NCI-H2081 (cell line): ENCODE measurements at places on chromosomes 7 and 10.

DNA sequence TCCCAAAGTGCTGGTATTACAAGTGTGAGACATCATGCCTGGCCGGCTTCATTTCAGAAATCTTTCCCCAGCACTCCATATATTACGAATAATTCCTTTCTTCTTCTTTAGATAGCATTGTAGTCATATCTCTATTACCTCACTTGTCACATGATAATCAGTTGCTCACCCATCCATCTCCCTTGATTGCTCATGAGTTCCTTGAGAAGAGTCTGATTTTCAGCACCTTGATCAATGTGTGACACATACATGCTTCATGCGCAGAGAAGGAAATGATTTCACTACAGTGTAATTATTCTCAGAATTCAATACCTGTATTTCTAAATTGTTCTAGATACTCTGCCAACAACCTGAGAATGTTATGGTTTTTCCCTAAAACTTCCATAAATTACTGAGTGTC lies 26.7 kb upstream of the GGCT start:
- no peak for DNase-seq

- DNase-seq: no peak
Measured at GRCh38 chr10:78539247-78539766, 505.6 kb downstream of the RPS24 start.

GRCh38 chr7:4201566-4201965 lies 480.5 kb upstream of the FOXK1 start:
- DNase-seq: no peak

- no peak for DNase-seq
Measured at GRCh38 chr10:99798031-99798430, 15.6 kb downstream of the ABCC2 start.

GRCh38 chr7:64559206-64559605 lies 3.7 kb downstream of the ZNF680 start:
- no peak for DNase-seq

GRCh38 chr7:10360050-10360449 lies 613.6 kb upstream of the PHF14 start:
- no peak for DNase-seq

DNA sequence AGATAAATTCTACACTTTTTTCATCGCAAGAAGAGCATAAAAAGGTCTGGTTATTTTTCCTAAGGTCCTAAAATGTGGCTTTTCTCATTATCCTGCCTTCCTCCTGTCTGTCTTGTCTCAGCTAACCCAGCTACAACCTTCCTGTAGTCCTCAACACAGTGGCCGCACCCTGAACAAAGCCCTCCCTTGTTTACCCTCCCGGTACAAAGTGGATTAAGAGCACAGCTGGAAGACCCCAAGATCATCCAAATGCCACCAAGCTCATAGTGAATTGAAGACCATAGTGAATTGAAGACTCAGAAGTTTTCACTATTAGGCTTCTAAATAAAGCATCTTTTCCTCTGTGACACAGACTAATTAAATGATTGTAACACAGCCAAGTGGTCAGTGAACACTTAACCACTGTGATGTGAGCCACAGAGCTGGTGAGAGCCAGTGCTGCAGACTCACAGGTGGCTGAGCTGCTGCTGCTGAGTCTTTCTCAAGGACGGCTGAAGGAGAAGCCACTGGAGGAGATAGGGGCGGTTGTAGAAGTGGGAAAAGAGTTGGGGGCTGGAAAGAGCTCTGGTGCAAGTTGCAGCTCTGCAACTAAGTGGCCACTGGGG lies 123.6 kb downstream of the ATXN7L1 start:
- DNase-seq: no peak

DNA sequence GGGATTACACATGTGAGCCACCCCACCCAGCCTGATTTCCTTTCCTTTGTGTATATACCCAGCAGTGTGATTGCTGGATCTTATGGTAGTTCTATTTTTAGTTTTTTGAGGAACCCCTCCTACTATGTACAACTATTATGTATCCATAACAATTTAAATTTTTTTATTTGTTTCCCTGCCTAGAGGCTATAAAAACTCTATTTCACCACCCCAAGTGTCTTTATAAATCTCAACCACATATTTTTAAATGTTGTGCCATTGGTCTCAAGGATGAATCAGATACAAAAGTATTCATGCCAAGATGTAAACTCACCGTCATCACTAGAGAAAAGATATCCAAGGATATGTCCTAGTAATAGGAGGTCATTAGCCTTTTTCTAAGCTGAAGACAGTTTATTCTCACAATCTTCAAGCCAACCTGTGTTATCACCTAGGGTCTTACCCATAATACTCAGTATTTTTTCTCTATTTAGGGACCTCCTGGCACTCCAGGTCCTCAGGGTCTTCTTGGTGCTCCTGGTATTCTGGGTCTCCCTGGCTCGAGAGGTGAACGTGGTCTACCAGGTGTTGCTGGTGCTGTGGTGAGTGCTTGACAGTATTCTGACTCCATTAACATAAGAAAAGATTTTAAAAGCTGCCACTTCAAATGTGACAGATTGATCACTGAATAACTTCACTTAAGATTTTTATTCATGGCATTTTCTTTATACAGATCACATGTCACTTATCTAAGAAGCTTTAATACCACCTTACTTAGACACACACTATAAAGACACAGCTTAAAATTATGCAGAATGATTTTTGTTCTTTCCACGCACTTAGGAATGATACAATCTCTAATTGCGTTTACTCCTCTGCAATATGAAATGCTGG lies 29.4 kb downstream of the COL1A2 start:
- no peak for DNase-seq

- no peak for DNase-seq
Measured at GRCh38 chr7:157418204-157419034, 81.6 kb downstream of the DNAJB6 start.

GRCh38 chr7:102916881-102917280 lies 4.1 kb downstream of the LRRC17 start:
- no peak for DNase-seq

GRCh38 chr7:19677180-19677579 lies 31.7 kb downstream of the POLR1F start:
- DNase-seq: no peak

DNA sequence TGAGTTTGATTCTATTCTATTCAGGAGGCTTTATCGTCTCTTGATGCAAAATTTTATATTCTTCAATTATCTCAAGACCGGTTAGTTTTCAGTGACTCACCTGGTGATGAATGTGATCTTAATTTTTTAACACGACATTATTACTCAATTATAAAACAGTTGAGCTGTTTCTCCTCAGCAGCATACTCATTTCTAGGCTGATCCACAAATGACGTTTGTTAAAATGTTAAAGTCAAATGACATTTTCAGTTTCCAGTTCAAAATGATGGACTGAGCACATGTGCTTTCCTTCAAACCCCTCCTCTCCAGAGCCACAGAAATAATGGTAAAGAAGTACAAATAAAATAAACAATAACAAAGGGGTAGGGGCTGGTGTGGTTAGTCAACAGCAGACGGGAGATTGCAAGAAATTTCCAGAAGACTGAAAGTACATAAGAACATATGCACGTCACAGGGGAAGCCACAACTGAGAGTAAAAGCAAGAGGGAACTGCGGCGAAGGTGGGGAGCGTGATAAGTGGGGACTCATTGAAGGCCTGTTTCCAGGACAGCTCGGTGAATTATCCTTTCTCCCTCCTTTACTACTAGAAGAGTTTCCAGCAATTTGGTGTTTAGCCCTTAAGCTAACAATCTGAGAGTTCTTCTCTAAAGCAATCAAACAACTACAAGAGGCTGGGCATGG lies 10.9 kb downstream of the MACROH2A2 start:
- DNase-seq: no peak

DNA sequence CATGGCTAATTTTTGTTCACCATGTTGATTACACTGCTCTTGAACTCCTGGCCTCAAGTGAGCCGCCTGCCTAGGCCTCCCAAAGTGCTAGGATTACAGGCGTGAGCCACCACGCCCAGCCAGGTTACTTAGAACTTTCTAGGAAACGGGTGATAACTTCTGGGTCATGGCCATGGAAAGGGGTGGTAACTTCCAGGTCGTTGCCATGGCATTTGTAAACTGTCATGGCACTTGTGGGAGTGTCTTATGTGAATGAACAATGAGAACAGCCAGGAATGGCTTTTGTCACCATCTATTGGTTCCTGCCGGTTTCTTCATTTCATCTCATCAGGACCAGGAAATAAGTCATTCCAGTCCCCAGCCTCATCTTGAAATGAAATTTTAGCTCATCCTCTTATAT lies 120.9 kb downstream of the SLC16A9 start:
- DNase-seq: no peak

- DNase-seq: no peak
Measured at GRCh38 chr10:18554479-18554878, 96.9 kb downstream of the NSUN6 start.

GRCh38 chr7:155414547-155415492 lies 43.1 kb upstream of the EN2 start:
- no peak for DNase-seq

- no peak for DNase-seq
Measured at GRCh38 chr7:90617442-90617841, 21.3 kb downstream of the CDK14 start.

DNA sequence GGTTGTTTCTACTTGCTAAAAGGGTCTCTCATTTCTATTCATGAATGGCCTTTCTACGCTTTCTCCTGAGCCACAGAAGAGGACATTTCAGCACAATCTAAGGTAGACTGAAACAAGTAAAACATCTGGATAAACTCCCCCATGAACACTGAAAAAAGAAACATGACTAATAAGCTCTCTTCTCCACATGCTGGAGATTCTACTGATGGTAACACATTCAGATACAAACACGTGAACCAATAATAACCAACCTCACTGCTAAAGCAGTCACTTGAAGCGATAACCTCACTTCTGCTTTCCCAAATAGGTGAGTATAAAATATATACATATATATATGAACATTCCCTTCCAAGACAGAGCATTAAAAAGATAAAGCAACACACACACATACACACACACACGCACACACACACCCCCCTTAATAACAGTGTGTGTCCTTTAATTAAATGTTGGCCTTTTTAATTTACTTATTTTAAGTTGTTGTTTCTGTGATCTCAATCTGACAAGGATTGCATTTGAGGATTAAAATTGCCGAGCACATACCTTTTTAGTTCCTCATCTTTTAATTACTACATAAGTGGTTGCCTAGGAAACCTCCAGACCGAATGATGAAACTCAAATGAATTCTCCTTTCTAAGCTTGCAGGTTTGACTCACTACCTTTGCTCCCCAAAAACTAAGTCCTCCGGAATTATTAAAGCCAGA lies 292.4 kb upstream of the KLF14 start:
- DNase-seq: no peak

DNA sequence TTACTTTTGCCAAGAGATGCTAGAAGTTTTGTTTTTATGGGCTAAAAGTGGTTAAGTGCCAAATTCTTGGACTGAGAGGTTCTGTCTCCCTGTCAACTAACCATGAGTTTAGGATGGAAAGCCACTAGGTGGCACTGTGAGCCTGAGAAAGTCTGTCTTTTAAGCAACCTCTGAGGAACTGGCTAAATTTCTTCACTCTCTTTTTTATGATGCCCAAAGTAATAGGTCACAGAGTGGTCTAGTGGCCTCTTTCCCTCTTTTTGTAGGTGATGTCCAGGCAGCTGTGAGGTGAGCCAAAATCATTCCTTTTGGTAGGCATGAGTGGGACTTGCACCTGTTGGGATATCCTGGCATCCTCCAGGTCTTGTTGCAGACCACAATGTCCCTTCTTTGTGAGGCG lies 56.8 kb downstream of the SND1 start:
- DNase-seq: peak; percentile 79

GRCh38 chr10:79247373-79248137 lies 99.7 kb upstream of the PPIF start:
- DNase-seq: no peak

DNA sequence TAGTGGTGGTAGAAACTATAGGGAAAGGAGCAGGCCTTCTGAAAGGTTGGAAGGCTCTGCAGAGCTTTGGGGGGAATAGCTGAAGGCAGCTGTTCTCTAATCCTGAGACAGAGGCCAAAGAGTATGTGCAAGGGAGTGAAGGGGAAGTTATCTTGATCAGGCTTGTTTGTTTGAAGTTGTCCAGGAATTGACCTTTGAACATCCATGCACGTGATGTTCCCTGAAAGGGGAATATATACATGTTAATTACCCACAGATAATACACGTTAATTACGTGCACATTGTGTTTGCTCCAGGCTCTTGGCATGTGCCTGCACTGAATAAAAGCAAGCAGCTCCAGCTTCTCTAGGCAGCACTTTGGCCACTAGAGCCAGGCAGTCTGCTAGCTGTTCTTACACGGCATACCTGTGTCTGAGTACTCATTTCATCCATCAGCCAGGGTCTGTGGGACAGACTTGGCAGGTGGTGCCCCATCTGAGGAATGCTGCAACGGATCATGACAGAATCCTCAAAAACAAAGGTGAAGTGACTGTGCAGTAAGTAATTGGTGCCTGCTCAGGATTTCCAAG lies 18.0 kb upstream of the STARD3NL start:
- no peak for DNase-seq

DNA sequence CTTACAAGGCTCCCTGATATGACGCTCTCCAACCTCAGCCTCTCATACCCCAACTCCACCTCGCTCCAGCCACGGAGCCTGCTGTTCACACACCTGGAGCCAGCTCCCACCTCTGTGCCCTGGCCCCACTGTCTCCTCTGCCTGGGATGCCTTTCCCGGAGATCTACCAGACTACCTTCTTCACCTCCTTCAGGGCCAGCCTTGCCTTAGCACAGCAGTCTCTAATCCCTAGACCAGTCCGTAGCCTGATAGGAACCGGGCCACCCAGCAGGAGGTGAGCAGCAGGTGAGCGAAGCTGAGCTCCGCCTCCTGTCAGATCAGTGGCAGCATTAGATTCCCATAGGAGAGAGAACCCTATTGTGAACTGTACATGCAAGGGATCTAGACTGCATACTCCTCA lies 23.2 kb upstream of the SMURF1 start:
- DNase-seq: no peak

GRCh38 chr10:103677486-103678177 lies 177.7 kb downstream of the SH3PXD2A start:
- DNase-seq: no peak

DNA sequence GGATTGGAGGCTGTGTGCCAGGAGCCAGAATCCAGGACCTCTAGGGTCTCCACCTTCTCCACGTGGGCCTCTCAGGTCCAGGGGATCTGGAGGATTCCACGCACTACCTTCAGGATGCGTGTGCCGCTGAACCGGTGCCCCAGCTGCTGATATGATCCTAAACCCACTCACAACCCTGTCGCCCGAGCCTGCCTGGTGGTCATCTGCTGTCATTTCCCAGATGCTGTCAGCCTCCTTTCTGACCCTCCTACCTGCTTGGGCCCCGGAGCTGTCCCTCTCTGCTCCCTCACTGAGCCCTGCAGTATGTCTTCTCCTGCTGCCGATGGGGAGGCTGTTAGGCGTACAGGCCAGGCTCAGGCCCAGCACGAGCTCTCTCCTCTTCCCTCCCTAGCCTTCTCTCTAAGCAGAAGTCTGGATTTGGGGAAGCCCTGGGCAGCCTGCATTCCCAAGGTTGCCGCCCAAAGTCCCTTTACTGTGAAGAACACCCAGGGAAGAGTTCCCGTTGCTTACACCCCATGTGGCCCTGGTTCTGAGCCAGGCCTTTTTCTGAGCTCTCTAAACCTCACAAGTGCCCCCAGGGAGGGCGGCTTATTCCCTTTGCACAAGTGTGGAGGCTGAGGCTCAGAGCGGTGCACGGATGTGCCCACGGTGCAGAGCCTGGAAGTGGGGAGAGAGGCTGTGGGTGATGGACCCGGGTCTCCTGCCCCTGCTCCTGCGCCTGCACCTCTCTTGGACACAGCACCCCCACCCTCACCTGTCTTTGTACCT lies 30.8 kb upstream of the ZNF488 start:
- DNase-seq: no peak

GRCh38 chr7:106143711-106144337 lies 31.7 kb upstream of the SYPL1 start:
- DNase-seq: no peak

- no peak for DNase-seq
Measured at GRCh38 chr10:116909307-116909706, 60.0 kb downstream of the ENO4 start.

- DNase-seq: no peak
Measured at GRCh38 chr10:10364902-10365301, 652.8 kb upstream of the CELF2 start.
